Fibroblast of mammary gland (primary cell): ENCODE measurements at places on chromosomes 5 and 9.

GRCh38 chr5:141040771-141041426 is 10.3 kb upstream of the PCDHB1 start:
- peak; percentile 76 for DNase-seq

GRCh38 chr5:97453263-97453662 is 270.2 kb upstream of the RIOK2 start:
- DNase-seq: no peak

DNA sequence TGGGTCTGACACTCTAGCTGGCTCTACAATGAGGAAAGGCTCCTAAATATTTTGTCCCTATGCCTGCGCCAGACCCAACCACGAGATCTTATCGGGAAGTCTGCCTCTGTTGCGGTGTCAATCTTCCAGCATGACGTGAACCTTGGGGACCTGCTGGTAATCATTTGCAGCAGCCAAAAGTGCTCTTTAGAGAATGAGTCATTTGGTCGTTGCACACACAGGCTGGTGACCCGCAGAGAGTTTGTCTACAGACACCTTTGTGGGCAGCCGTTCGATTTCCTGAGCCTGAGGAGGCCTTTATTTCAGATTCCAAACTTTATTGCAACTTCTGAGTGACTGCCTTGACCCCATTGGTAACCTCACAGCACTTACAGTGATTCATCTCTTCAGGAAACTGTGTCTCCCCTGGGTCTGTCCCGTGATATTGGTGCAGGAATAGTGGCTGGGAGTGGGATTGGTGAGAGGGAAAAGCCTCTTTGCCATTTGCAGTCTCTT is 326.1 kb downstream of the NSG2 start:
- DNase-seq: peak; percentile 4

- no peak for DNase-seq
Observed at GRCh38 chr5:107401470-107402122, 269.1 kb downstream of the EFNA5 start.

- peak; percentile 38 for DNase-seq
Observed at GRCh38 chr5:111774525-111774924, 17.5 kb upstream of the NREP start.

- DNase-seq: no peak
Observed at GRCh38 chr5:17150531-17150930, 66.9 kb upstream of the BASP1 start.

- DNase-seq: no peak
Observed at GRCh38 chr5:161278739-161279660, 267.5 kb downstream of the GABRB2 start.

DNA sequence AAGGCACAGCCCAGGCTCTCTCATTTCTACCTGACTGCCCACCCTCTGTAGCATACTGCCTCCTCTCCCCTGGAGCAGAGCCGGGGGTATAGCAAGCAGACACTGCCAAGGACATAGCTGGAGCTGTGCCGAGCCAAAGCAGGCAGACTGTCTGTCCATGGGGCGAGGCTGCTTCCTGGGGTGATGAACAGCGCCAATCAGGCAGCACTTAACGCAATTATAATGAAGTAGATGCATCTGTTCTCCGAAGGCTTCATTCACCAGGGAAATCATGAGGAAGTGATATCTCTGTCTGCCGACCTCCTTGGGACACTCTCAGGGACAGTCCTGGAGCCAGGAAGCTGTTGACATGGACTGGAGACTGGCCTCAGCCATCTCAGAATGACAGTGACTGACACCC is 230.7 kb downstream of the ASTN2 start:
- DNase-seq: no peak

GRCh38 chr9:70061776-70062175 is 18.1 kb downstream of the MAMDC2 start:
- DNase-seq: peak; percentile 57

DNA sequence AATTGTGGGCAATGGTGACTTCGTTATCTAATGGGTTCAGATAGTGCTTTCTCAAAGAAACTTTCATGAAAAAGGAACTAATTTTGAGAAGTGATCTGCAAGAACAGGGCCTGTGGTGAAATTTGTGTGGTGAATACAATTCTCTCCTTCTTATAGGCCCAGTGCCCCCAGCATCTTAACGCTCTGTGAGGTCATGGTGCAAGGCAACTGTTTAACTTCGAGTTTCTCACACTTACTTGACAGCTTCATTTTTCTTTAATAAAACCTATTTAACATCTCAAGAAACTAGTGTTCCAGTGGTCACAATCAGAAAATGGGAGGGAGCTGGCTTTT is 69.2 kb downstream of the FAM114A2 start:
- DNase-seq: no peak

DNA sequence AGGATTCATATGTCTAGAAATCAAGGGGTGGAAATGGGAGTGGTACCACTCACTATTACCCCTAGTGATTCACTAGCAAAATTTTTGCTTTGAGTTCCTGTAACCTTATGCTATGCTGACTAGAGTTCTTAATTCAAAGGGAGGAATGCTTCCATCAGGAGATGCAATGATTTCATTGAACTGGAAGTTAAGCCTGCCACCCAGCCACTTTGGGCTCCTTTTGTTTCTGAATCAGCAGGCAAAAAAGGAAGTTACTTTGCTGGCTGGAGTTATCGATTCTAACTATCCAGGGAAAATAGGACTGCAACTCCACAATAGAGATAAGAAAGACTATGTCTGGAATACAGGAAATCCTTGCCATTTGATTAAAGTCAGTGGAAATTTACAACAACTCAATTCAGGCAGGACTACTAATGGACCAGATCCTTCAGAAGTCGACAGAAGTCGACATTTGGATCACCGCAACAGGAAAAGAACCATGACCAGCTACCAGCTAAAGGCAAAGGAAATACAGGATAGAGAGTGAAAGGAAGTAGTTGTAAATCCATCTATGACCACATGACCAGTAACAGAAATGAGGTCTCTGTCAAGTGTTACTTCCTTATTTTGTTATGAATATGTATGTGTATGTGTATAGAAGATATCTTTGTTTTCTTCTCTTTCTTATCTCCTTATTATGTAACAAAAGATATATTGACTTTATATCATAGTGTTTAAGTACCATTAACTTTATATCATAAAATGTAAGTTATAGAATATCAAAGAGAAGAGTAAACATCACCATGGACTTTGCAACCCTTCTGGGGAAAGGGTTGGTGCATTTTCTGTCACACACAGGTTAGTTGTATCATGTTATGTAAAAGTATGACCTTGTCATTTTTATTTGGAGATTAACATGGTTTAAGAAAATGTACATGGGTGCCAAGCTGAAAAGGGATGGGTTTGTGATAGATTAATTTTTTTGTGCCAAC is 198.7 kb upstream of the HAPLN1 start:
- DNase-seq: no peak

GRCh38 chr9:18910916-18911315 is 122.1 kb downstream of the SAXO1 start:
- DNase-seq: no peak

GRCh38 chr9:101480386-101480785 is 44.8 kb upstream of the ALDOB start:
- DNase-seq: no peak

GRCh38 chr9:20823051-20823450 is 139.0 kb downstream of the FOCAD start:
- no peak for DNase-seq
